ENCODE measurements at places on chromosomes 7 and 10. TPM values are rescaled to one million over a fixed set of nuclear protein-coding genes. Genes with fewer than 3 reads are reported as not detected.

STEAP4 gene
- total RNA-seq: 80.2 TPM

ARHGEF35 gene
- 22.1 TPM for total RNA-seq

TMEM72 gene
- 19.3 TPM for total RNA-seq

PAX2 gene
- 102 TPM for total RNA-seq

PRPS1L1 gene
- total RNA-seq: not detected

PIK3CG gene
- total RNA-seq: 8.6 TPM

ZFYVE27 gene
- 34.4 TPM for total RNA-seq

CYP3A5 gene
- total RNA-seq: 13.5 TPM

EFCAB10 gene
- total RNA-seq: 0.91 TPM

SOSTDC1 gene
- 13.4 TPM for total RNA-seq

C7orf57 gene
- 0.63 TPM for total RNA-seq

C10orf95 gene
- 2.7 TPM for total RNA-seq

CALN1 gene
- total RNA-seq: not detected

GIMAP6 gene
- total RNA-seq: 48.7 TPM

VSTM2A gene
- total RNA-seq: not detected

ADAM8 gene
- 16.6 TPM for total RNA-seq

LIPA gene
- total RNA-seq: 84.5 TPM

TPK1 gene
- 15.5 TPM for total RNA-seq

NPSR1 gene
- not detected for total RNA-seq

SMKR1 gene
- total RNA-seq: 0.63 TPM

MYL10 gene
- not detected for total RNA-seq

TDRD1 gene
- 0.88 TPM for total RNA-seq

IQUB gene
- 6.9 TPM for total RNA-seq

PRSS37 gene
- total RNA-seq: not detected

CDK1 gene
- 3.3 TPM for total RNA-seq

TMEM229A gene
- total RNA-seq: not detected

PDSS1 gene
- 5.2 TPM for total RNA-seq

LIPM gene
- not detected for total RNA-seq

GIMAP1 gene
- total RNA-seq: 10.2 TPM

GOT1 gene
- total RNA-seq: 73.2 TPM

VDAC2 gene
- total RNA-seq: 128 TPM

DLD gene
- total RNA-seq: 78.6 TPM

BTBD16 gene
- 1.2 TPM for total RNA-seq

CYP2E1 gene
- 2.9 TPM for total RNA-seq

HMX3 gene
- total RNA-seq: not detected

FAM13C gene
- total RNA-seq: 8.8 TPM

NUDT13 gene
- 3.3 TPM for total RNA-seq

C10orf67 gene
- total RNA-seq: 1.6 TPM

STEAP2 gene
- 15.8 TPM for total RNA-seq

PLAC9 gene
- total RNA-seq: 31.4 TPM

FAM25C gene
- total RNA-seq: not detected

EMX2 gene
- 82.8 TPM for total RNA-seq

FAM25A gene
- total RNA-seq: not detected

PAPSS2 gene
- total RNA-seq: 84.2 TPM

SEMA3A gene
- total RNA-seq: 10.7 TPM

CFTR gene
- total RNA-seq: 12.8 TPM

STAG3 gene
- total RNA-seq: 3.7 TPM

NKX2-3 gene
- total RNA-seq: not detected

GDF2 gene
- total RNA-seq: not detected

RPP38 gene
- 18.1 TPM for total RNA-seq

C10orf143 gene
- total RNA-seq: 6.6 TPM

All from kidney (tissue), 22 donors.